Stimulated activated CD4-positive, alpha-beta T cell treated with anti-CD3 and anti-CD28 coated beads, Interleukin-2, amount 100 ng/mL, for 24 hours (primary cell): ENCODE measurements at places on chromosomes 5 and 9.

- no peak for DNase-seq
These were observed 990.8 kb upstream of the EDIL3 start for GRCh38 chr5:85375525-85375924.

GRCh38 chr5:154384480-154385235 lies 61.1 kb upstream of the SAP30L start:
- DNase-seq = no peak

GRCh38 chr5:172690258-172691075 lies 49.4 kb downstream of the NEURL1B start:
- DNase-seq = no peak

- peak; percentile 25 for DNase-seq
These were observed 100.5 kb downstream of the PALM2AKAP2 start for GRCh38 chr9:109880276-109881169.

- DNase-seq = no peak
These were observed 208.1 kb upstream of the PIK3R1 start for GRCh38 chr5:68007451-68007850.

- no peak for DNase-seq
These were observed 286.8 kb upstream of the PANK3 start for GRCh38 chr5:168865968-168866367.

DNA sequence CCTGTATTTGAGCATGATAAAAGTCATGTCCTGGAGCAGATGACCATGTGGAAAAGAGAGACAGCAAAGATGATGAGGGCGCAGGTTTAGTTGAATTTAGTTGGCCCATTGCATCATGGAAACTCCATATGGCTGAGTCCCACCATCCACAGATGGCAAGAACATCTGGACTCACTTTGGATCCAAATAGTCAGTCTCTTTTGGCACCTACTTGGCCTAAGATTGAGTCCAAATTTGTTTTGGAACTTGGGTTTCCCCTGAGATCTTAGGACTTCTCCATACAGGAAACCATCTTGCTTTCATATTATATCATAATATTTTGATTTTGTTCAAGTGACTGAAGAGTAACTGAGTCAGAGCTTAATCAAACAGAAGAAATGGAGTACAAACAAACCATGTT lies 217.5 kb downstream of the DRD1 start:
- DNase-seq = no peak
